Activated B cell treated with CpG ODN at 0.5 μM for 24 hours (primary cell): ENCODE measurements at places on chromosomes 16 and 17. TPM values are rescaled to one million over a fixed set of nuclear protein-coding genes. Genes with fewer than 3 reads are reported as not detected.

The HSD17B2 gene
- not detected in 2 replicates for total RNA-seq

GRCh38 chr17:70158180-70158579 lies 11.2 kb upstream of the KCNJ2 start:
- DNase-seq: no peak

DNA sequence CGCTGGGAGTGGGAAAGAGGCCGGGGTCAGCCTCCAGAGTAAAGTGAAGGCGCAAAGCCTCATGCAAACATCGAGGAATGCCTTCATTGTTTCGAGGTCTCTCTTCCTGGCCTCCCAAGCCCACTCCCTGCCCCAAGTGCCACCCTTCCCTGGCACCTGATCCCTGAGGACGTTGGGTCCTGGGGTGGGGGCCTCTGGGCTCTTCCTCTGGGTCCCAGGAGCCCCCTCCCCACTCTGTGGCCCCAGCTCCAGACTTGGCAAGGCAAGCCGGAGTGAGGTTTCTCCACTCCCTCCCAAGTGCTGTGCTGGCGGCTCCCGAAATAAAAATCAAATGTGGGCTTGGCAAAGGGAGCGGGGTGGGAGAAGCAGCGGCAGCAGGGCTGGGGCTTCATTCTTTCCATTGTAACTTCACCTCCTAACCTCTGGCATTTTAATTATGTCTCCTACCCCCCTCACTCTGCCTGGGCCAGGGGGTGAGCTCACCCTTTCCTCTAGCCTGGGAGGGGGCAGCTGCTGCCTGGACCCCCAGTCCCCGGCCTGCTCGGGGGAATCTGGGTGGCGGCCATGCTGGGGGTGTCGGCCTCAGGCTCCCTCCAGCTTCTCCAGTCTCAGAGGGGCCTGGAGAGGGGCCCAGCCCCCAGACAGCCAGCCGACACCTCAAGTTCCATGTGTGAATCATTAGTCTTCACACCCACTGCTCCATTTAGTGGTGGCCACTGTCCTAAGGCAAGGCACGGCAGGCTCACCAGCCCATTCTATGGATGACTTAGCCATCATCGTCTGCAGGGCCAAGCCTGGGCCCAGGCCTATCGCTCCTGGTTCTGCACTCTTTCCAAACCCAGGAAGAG lies 14.6 kb upstream of the TMEM92 start:
- DNase-seq: no peak

DNA sequence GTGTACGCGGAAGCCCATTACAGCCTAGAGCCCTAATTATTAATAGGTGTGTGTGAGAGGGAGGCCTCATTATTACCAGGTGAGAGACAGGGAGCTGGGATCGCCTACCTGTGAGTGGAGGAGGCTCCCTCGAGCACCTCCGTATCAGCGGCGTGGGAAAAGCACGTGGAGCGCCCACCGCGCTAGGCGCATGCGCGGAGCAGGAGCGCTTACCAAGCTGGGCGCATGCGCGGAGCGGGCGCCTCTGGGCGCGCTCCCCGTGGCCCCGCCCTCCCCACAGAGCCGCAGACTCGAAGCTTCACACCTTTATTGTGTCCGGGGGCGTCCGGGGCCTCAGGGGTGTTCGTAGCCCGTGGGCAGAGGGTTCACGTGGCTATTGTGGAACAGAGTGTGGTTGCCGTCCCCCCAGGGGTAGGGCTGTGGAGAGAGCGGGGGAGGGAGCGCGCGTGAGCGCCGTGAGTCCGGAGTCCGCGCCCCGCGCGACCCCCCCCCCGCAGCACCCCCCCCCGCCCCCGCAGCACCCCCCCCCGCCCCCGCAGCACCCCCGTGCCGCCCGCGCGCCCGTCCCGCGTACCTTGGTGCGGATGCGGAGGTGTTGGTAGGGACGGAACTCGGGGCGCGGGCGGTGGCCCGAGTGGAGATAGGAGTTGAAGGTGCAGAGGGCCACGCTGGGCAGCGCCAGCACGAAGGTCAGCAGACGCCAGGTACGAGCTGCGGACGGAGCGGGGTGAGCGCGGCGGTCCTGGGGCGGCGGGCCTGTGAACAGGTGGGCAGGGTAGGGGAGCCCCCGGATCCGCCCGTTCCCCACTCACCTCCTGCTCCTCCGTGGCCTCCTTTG lies 500 bp downstream of the COX6A2 start:
- peak; percentile 52 for DNase-seq

The HYDIN gene
- not detected in 2 replicates for total RNA-seq

The SULT1A3 gene
- 15.7 and 23.3 TPM in 2 replicates for total RNA-seq

DNA sequence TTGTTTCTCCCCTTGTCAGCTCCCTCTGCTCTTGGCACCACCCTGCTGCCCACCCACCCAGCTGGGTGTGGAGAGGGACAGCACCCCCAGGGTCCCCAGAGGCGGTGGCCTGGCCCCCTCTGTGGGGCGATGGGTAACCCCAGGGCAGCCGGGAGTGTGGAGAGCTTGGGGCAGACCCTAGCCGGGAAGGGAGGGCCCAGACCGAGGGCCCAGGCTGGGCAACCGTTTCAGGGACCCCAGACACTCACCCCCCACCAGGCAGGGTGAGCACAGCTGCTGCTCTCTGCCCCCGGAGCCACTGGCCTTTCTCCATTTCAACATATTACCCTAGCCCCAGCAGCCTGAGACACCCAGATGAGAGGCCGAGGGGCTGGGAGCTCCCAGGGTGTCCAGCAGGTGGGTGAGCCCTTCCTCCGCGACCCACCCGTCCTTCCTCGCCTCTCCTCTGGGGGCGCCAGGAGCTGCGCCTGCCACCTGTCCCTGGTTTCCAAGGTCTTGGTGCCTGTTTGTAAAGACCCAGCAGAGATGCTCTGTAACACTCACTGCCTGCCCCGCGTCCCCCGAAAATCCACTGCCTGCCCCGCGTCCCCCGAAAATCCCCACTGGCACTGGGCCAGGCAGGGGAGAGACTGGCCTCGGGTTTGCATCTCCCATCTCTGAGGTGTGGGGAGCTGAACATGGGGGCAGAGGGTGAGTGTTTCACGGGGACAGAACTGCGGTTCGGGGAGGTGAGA lies 45.4 kb downstream of the BAHCC1 start:
- DNase-seq: no peak

DNA sequence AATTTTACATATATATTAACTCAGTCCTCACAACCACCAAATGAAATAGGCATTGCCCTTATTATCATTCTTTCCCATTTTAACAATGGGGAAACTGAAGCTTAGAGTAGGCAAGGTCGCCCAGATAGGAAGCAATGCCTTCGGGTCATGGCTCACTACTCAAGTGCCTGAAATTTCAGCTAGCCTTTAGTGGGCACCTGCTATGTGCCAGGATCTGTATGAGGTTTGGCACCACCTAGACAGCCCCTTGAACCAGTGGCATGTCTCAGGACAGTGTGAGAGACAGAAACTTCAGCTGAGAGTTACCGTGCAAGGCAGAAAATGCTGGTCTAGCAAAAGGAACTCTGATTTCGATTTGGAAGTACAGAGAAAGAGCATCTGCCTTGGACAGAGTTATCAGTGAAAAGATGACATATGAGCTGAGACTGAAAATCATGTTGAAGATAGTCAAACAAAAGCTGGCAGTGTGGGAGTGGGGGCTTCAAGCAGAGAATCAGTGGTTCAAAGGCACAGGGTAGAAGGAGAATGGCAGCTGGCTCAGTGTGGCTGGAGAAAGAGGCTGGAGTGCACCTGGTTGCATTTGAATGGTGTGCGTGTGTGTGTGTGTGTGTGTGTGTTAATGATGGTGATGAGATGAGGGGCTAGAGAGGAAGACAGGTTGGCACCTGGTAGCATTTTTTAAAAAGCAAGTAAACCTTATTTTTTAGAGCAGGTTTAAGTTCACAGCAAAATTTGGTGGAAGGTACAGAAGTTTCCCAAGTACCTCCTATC lies 29.1 kb downstream of the CDH13 start:
- DNase-seq: no peak

The LRRC37A gene
- total RNA-seq: 10.0 and 12.3 TPM in 2 replicates

The WSCD1 gene
- total RNA-seq: not detected in 2 replicates

The RILP gene
- total RNA-seq: 9.7 and 9.8 TPM in 2 replicates

The PRSS22 gene
- total RNA-seq: not detected in 2 replicates

DNA sequence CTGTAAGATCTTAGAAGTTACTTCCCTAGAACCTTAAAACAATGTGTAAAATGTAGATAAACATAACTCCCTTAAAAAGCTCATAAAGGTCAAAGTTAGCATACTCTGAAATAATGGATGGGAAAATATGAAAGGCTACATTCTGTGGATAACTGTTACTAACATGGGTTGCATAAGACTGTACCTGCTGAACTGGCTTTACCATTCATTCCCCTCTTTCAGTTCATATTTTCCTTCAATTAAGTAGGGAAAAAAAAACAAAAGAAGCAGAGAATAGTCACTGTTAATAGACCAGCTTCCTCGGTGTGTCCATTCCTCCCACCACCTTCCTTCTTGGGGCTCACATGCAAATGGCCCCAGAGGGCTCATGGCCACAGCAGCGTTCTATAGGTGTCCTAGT lies 7.5 kb upstream of the MEIOB start:
- DNase-seq: no peak

GRCh38 chr16:10616756-10617640 lies 36.6 kb upstream of the EMP2 start:
- no peak for DNase-seq

GRCh38 chr17:7258731-7259554 lies 3.3 kb downstream of the CLDN7 start:
- no peak for DNase-seq

The WNK4 gene
- total RNA-seq: 0.10 and 0.29 TPM in 2 replicates

The FKBP10 gene
- total RNA-seq: 0.54 and 0.86 TPM in 2 replicates

DNA sequence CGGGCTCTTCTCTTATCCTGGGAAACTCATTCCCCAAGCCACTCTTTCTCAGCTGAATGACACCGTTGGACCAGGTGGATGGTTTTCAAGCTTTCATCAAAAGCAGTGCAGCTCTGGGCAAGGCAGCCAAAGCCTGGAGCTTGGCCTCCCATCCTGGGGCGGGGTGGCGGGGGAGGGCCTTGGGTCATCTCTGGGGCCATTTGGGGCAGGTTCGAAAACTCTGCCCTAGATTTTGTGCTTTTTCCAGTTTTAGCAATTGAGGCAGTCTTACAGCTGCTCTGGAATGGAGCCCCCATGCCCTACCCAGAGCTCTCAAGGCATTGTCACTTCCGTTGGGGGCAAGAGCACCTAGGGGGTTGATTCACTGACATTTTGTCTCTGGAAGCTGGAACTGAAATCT lies 9.1 kb downstream of the MPRIP start:
- DNase-seq: peak; percentile 3

The MYH13 gene
- not detected in 2 replicates for total RNA-seq

DNA sequence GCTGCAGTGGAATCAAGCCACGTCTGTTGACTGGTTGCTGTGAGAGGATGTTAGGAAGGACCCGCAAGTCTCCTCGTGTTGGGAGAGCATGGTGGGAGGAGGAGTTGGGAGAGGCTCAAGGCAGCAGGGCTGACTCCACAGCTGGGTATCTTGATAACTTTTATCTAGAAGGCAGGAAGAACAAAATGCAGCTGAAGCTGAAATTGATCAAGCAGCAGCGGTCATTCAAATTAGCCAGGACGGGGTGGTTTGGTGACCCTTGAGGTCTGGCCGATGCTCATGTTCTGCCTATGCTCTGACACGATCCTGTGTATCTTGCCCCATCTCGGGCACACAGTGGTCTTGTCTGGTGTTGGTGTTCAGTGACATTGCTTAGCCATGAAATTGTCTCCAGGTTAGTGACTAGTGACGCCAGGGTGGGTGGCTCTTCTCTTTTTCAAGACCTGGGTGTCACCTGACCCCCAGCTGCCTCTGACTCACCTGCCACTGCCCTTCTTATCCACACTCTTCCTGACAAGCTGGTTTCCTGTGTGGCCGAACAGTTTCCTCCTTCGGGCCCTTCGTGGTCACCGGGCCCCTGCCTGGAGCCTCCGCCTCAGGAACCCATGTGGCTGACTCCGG lies 19.1 kb downstream of the NPTX1 start:
- DNase-seq: no peak

DNA sequence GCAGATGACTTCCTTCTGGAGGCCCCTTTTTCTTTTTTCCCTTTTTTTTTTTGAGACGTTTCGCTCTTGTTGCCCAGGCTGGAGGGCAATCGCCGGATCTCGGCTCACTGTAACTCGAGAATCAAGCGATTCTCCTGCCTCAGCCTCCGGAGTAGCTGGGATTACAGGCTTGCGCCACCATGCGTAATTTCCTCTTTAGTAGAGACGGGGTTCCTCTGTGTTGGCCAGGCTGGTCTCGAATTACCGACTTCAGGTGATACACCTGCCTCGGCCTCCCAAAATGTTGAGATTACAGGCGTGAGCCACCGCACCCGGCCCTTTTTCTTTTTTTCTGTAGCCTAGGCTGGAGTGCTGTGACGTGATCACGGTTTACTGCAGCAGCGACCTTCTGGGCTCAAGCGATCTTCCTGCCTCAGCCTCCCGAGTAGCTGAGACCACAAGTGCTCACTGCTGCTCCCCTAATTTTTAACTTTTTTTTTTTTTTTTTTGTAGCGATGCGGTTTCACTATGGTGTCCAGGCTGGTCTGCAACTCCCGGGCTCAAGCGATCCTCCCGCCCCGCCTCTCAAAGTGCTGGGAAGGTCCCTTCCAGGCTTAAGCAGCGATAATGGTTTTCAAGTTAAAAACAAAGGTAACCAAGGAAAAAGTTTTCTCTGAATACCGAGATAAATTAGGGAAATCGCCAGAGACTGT lies 956 bp upstream of the IST1 start:
- DNase-seq: peak; percentile 25

The ZP2 gene
- not detected in 2 replicates for total RNA-seq

DNA sequence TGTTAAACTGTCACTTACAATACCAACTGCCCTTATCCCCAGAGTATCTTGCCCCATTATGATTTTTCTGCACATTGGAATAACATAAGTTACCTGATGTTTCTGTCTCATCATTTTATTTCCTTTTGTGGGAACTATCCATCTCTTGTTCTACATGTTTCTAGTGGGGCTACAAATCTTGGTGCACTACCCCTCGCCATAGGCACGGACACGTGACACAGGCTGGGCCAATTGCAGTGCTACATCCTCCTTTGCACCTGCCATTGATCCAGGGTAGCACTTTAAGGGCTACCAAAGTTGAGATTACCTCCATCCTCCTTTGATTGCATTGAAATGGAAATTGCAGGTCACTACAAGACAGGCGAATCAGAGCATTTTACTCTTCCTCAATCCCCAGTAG lies 14.2 kb upstream of the SYT17 start:
- no peak for DNase-seq

DNA sequence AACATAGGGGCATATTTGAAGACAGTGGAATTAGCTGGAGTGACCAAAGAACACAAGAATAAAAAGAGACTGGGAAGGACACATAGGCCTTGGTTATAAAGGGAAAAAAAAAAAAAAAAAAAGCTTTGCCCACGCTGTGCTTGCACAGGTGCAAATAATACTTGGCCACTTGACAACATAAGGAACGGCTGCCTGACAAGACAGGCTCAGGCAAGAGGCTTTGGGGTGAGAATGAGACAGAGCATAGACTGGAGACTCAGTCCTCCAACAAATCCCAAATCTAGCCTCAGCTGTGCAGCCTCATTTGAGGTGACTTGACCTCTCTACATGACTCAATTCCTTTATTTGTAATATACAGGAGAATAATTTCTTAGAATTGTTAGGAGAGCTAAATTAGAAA lies 332.8 kb upstream of the DYNLRB2 start:
- no peak for DNase-seq

The CCL13 gene
- total RNA-seq: not detected in 2 replicates
